Karpas-422 (cell line): ENCODE measurements at places on chromosomes 6 and 20. TPM values are rescaled to one million over a fixed set of nuclear protein-coding genes. Genes with fewer than 3 reads are reported as not detected.

The TREML2 gene
- 0.07 TPM in 1 of 2 replicates, not detected in the other for total RNA-seq

The PREX1 gene
- not detected in 2 replicates for total RNA-seq

The WFDC10B gene
- total RNA-seq = not detected in 2 replicates

DNA sequence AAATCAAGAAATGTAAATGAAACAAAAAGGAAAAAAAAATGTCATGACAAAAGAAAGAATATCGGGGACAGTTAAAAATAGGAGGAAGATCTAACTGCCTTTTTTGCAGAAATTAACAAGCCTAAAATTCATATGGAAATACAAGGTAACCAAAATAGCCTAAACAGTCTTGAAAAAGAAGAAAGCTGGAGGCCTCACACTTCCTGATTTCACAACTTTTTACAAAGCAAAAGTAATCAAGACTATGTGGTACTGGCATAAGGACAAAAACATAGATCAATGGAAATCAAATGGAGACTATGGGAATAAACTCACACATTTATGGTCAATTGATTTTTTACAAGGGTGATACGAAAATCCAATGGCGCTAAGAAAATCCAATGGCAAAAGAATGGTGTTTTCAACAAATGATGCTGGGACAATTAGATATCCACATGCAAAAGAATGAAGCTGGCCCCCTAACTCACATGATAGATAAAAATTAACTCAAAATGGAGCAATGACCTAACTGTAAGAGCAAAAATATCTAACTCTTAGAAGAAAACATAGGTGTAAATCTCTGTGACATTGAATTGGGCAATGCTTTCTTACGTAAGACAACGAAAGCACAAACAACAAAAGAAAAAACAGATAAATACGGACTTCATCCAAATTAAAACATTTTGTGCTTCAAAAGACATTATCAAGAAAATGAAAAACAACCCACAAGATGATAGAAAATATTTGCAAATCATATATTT, 24.5 kb downstream of the MAP3K5 start:
- no peaks in the 10 kb centered on the region for H3K27me3 ChIP-seq
- H3K27ac ChIP-seq = no peak overlapping the region
- H3K36me3 ChIP-seq = no peaks in the 10 kb centered on the region
- peaks cover 4% of the 10 kb centered on the region for H3K4me1 ChIP-seq
- no peak for DNase-seq

DNA sequence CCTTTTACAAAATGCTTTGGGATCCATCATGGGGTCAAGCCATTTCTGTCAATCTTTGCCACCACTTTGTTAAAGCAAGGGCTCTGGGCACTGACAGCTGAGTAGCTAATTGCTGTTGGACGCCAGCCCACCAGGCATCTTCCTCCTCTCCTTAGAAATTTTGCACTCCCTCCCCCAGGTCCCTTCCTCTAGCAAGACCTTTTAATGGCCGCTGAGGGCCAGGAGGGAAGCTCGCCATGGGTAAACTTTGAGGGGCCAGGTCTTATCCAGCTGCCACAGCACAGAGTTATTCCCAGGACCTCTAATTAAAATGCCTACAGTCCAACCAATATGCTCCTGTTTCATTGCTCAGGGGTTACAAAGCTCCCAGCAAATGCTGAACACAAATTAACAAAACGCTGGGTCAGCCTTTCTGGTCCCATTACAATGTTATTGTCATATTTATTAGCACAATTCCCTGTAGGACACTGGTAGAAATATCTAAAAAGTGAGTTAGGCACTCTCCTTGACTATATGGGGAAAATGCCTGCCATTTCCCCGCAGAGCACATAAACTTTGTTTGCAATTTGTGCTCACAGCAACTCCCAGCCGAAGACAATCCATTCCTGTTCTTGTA, 16.8 kb downstream of the SCML4 start:
- H3K27me3 ChIP-seq = no peaks in the 10 kb centered on the region
- H3K4me3 ChIP-seq = no peak overlapping the region
- no peaks in the 10 kb centered on the region for H3K4me1 ChIP-seq
- H3K27ac ChIP-seq = no peak overlapping the region
- H3K36me3 ChIP-seq = no peaks in the 10 kb centered on the region

DNA sequence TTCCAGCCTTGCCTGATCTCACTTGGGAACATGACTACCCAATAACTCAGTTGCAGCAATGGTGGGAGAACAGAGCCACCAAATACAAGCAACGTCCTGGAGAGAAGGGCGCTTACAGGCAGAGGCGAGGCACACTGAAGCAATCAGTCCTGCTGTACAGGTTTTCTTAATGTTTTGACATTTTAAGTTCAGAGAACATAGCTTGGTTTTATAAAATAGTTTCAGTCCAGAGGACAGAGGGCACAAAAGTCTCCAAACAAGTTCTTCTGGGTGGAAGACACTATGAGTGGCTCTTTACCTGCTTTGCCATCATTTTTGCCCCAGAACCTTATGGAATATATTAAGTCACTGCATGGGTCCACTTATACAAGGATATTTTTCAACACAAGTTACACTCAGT, 103.4 kb upstream of the KCNG1 start:
- no peak for DNase-seq
- no peaks in the 10 kb centered on the region for H3K4me1 ChIP-seq
- H3K36me3 ChIP-seq = no peaks in the 10 kb centered on the region
- no peak overlapping the region for H3K4me3 ChIP-seq

DNA sequence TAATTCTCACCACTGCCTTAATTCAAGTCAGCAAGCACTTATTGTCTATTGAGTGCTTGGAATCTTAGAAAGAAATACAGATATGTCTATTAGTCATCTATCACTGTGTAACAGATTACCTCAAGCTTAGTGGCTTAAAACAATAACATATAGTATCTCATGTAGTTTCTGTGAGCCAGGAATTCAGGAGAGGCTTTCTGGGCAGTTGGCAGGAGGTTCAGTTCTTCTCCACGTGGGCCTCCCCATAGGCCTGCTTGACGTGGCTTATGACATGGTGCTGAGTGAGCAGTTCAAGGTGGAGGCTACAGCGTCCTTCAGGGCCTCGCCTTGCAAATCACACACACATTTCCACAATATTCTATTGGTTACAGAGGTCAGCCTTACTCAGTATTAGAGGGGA, 69.7 kb downstream of the DTD1 start:
- H3K27ac ChIP-seq = no peak overlapping the region
- DNase-seq = no peak
- no peaks in the 10 kb centered on the region for H3K27me3 ChIP-seq
- peaks cover 13% of the 10 kb centered on the region for H3K4me1 ChIP-seq

DNA sequence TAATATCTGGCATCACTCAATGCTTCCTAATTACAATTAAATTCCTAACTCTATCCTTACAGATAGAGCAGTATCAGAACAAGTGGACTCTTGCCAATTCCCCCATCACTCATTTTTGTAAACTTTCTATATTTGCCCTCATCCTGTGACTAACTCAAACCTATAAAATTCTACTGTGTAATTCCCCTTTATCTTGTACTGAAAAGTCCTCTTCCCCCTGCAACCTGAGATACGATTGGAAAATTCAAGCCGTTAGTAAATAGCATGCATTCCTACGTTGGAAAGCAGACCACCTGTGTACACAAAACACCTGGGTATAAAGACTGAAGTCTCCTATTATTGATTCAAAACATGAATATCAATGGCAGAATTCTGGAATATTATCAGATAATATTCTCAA, 70.4 kb upstream of the KCNQ5 start:
- no peaks in the 10 kb centered on the region for H3K27me3 ChIP-seq
- H3K4me3 ChIP-seq = no peak overlapping the region
- H3K36me3 ChIP-seq = no peaks in the 10 kb centered on the region
- no peak overlapping the region for H3K27ac ChIP-seq
- no peak for DNase-seq

GRCh38 chr6:156807028-156807427, 29.9 kb downstream of the ARID1B start:
- peaks cover 9% of the 10 kb centered on the region; the same call in 1 of the 2 replicates for H3K36me3 ChIP-seq
- peak overlapping the region; percentile 56 for H3K4me3 ChIP-seq
- H3K4me1 ChIP-seq = peaks cover 76% of the 10 kb centered on the region
- H3K27ac ChIP-seq = peak overlapping the region; percentile 82

DNA sequence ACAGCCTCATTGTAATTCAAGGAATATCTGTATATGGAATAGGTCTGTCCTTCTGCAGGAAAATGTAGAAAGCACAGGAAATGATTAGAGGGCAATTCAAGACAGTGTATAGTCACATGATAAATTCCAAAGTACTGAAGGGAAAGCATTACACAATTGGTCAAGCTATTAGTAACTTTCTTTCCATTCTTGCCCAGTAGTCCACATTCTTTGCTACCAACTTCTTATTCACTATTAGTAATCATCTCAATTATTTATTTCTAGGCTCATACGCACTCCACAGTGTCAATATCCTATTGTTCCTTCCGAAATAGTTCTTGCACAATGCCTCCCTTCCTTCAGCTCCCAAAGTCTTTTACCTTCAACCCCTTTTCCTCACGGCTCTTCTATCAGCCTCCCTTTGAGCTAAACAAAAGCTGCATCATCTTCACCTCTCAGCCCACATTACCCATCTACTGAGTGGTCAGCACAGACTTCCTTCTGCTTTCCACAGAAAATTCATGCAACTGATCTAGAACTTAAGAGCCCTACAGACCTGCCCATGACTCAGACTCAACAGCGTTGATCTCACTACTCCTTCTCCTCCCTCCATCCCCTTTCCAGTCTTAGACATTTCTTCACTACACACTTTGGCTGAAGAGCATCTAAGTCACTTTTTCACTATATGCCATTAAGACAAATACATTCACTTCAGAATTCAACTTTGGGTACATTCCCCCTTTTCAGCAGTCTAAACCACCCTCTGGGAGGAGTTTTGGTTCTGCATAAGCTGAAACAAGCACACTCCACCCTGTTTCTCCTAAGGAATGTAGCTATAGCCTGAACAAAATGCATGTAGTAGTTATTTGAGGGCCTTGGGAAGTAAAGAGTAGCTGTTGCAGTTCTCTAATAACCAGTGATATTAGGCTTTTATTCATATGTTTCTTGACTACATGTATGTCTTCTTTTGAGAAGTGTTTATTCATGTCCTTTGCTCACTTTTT, 157.9 kb downstream of the KIF16B start:
- no peaks in the 10 kb centered on the region for H3K36me3 ChIP-seq
- peaks cover 8% of the 10 kb centered on the region for H3K4me1 ChIP-seq
- H3K4me3 ChIP-seq = no peak overlapping the region
- H3K27ac ChIP-seq = no peak overlapping the region

DNA sequence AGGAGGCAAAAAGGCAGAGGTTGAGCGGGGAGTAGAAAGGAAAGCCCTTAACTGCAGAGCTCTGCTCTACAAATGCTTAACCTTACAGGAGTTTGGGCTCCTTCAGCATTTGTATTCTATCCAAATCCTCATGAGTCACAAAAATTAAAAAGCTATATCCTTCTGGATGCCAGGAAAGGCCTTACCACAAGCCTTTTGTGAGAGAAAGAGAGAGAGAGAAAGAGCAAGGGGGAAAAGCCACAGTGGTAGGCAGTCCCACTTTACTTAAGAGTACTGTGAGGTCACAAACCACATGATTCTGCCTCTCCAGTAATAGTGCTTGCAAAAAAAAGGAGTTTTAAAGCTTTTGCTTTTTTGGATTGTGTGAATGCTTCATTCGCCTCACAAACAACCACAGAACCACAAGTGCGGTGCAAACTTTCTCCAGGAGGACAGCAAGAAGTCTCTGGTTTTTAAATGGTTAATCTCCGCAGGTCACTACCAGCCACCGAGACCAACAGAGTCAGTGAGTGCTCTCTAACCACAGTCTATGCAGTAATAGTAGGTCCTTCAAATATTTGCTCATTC, at the start of gene RUNX2:
Gene RUNX2, plus strand, starts transcription at position 375 of the 567 bp plus-strand sequence. CDS start 397 bp downstream, outside the sequence.
- no peaks in the 10 kb centered on the region for H3K4me1 ChIP-seq
- H3K36me3 ChIP-seq = no peaks in the 10 kb centered on the region
- H3K4me3 ChIP-seq = no peak within 1 kb of the TSS

- H3K4me3 ChIP-seq = no peak overlapping the region
- no peaks in the 10 kb centered on the region for H3K36me3 ChIP-seq
- H3K4me1 ChIP-seq = no peaks in the 10 kb centered on the region
- no peak overlapping the region for H3K27ac ChIP-seq
- no peak for DNase-seq
- no peaks in the 10 kb centered on the region for H3K27me3 ChIP-seq
These were observed 11.5 kb upstream of the CARMIL1 start for GRCh38 chr6:25267662-25268061.

DNA sequence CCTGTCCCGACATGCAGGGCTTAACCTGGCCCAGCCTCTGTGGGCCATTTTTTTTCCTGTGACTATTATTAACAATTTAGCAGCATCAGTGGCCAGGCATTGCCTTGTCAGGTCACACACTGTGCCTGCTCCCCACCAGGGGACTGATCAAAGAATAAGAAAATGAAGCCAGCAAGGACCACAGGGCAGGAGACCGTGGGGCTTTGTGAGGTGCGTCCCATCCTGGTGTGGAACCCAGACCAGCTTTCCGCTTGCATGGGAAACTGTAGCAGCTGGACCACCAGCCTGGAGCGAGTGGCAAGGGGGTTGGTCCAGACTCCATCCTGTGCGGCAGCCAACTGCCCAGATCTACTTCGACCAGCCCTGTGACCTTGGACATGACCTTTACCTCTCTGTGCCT, 218.3 kb downstream of the ANKRD60 start:
- no peak overlapping the region for H3K27ac ChIP-seq
- H3K36me3 ChIP-seq = no peaks in the 10 kb centered on the region
- peaks cover 12% of the 10 kb centered on the region for H3K4me1 ChIP-seq
- no peak for DNase-seq
- no peaks in the 10 kb centered on the region for H3K27me3 ChIP-seq
- H3K4me3 ChIP-seq = no peak overlapping the region

- no peak overlapping the region for H3K4me3 ChIP-seq
- H3K27ac ChIP-seq = no peak overlapping the region
- DNase-seq = no peak
- no peaks in the 10 kb centered on the region for H3K27me3 ChIP-seq
- no peaks in the 10 kb centered on the region for H3K36me3 ChIP-seq
These were observed 3.6 kb downstream of the BEND6 start for GRCh38 chr6:56958481-56958880.
